HuH-7.5 (cell line): ENCODE measurements at places on chromosomes 13 and 19.

DNA sequence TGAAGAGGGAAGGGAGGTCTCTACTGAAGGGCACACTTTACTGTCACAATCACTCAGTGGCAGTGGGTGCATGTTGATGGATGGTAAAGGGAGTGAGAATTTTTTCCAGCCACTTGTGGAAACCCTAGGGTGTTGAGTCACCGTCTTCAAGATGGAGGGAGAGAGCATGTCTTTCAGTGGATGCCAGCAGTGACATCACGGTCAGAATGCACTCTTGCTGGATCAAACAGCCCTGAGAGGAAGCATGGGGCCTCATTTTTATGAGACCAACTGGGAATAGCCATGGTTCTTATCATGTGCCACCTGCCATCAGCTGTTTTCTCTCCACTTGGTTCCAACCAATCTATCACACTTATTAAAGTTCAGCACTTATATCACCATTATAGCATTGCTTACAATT is 182.5 kb downstream of the KCNRG start:
- DNase-seq: no peak

- no peak for DNase-seq
These were observed 15.7 kb downstream of the CCDC124 start for GRCh38 chr19:17948514-17948900.

DNA sequence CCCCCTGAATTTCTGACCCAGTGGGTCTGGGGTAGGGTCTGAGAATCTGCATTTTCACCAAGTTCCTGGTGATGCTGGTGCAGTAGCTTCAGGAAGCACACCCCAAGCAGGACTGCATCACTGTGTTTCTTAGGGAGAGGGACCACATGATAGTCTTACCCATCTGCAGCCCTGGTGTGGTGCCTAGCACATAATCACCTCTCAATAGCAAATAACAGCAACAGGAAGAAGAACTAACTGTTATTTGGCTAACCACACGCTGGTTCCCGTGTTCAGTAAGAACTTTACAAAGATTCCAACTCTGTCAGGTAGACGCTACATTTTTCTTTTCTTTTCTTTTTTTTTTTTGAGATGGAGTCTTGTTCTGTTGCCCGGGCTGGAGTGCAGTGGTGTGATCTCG is 41.9 kb upstream of the SPATA13 start:
- no peak for DNase-seq

DNA sequence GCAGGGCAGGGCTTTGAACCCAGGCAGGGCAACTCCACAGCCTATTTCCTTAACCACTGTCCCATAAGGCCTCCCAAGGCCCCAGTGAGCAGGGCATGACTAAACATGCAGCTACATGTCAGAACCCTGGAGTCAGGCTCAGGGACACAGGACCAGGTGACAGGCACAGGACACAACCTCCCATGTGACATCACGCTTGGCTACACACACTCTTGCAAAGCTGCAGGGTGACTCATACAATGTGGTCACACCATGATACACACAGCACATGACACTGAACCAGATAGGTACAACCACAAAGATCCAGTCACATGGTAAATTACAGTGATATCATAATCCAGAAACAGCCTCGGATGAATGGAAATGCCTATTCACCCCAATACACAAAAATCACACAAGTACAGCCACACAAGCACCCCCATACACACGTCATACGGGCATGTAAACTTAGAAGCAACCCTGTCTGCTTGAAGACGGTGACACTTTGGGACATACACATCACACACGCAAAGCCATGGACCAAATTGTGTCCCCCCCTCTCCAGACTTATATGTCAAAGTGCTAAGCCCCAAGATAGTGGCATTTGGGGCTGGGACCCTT is 14.5 kb downstream of the KLK4 start:
- DNase-seq: no peak

- DNase-seq: no peak
These were observed 17.4 kb upstream of the PDCD2L start for GRCh38 chr19:34386645-34387445.
